LNCaP clone FGC (cell line): ENCODE measurements at places on chromosomes 1 and 21.

- no peak for DNase-seq
These were observed 648.3 kb downstream of the KIF26B start for GRCh38 chr1:245802941-245803665.

GRCh38 chr1:208235982-208236761, 8.0 kb downstream of the PLXNA2 start:
- DNase-seq: no peak

GRCh38 chr1:26721669-26722355, 26.0 kb downstream of the ARID1A start:
- DNase-seq: no peak

DNA sequence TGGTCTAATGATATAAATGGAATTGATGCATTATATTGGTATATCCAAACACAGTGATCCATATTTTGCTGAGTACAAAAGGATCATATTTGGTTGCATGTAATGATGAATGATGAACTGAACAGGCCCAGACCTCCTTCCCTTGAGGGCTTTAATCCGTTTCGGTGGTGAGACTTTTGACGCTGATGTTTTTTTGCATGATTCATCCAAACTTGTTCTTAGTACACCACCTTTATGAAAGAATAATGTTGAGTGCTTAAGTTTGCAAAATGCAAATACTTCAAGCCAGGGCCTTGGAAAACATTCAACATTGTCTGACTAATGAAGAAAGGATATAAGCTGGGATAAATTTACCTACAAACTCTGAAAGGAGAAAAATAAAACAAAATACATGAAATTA, 19.2 kb downstream of the HOOK1 start:
- no peak for DNase-seq

- DNase-seq: no peak
These were observed 28.4 kb upstream of the TMEM52 start for GRCh38 chr1:1947493-1947892.

- no peak for DNase-seq
These were observed 1600.6 kb downstream of the PLA2G4A start for GRCh38 chr1:188429386-188429785.

GRCh38 chr1:182279724-182280503, 111.7 kb downstream of the GLUL start:
- DNase-seq: no peak

DNA sequence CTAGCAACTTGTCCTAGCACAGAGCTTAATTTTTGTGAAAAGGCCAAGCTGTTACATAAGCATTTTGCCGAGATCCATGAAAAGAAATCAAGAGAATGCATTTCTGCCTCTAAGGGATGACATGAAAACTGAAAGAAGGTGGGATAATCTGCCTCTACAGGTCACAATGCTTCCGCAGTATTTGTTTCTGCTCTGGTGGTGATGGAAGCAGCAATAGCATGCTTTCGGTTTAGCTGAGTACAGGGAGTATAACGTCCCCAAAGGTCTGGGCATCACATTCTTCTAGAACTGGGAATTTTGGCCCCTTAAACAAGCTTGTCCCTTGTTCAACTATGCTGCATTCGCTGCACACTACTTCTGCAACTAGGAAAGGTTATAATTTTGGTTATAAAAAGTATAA, 14.4 kb upstream of the MAGI3 start:
- DNase-seq: no peak

- no peak for DNase-seq
These were observed 28.2 kb upstream of the ANKRD13C start for GRCh38 chr1:70382682-70383081.

DNA sequence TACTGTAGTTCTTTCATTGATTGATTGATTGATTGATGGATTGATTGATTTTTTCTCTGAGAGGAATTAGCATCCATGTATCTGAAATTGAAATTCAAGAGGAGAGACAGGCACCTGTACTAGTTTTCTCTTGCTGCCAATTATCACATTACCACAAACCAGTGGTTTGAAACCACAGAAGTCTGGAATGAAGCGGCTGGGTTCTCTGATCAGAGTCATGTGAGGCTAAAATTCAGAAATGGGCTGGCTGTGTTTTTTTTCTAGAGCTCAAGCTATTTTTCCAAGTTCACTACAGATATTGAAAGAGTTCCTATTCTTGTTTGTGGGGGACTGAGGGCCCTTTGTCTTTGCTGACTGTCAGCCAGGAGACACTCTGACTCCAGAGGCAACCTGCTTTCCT, 10.0 kb downstream of the NBPF3 start:
- no peak for DNase-seq

DNA sequence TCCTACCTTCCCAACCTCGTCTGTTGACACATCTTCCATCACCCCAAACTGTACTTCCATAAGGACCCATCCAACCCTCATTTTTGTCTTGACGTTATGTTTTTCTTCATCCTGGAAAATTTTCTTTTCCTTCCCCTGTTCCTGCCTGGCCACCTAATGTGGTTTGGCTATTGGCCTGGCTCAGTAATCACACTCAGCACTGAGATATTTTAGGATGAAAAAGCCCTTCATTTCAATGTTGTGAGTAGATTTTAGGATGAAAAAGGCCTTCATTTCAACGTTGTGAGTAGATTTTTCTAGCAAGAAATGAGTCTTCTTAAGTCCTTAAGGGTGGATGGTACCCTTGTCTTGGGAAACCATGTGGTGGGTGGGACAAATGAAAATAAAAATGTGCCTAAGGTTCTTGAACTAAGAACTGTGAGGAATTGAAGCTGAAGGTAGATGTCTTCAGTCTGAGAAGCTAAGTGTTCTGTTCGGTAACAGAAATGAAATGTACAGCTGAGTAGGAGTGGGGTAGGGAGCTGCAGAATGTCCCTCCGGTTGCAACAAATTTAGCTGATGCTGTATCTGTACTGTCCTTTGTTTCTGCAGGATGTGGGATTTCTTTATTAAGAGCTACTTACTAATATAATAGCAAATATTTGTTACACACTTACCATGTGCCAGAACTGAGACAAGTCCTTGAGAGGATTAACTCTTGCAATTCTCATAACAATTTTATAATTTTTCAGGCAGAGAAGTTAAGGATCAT, 36.1 kb downstream of the DNTTIP2 start:
- DNase-seq: no peak

- DNase-seq: no peak
These were observed 2.9 kb downstream of the DNASE2B start for GRCh38 chr1:84401156-84401555.

GRCh38 chr1:179583771-179584320, 7.8 kb upstream of the TDRD5 start:
- DNase-seq: no peak

DNA sequence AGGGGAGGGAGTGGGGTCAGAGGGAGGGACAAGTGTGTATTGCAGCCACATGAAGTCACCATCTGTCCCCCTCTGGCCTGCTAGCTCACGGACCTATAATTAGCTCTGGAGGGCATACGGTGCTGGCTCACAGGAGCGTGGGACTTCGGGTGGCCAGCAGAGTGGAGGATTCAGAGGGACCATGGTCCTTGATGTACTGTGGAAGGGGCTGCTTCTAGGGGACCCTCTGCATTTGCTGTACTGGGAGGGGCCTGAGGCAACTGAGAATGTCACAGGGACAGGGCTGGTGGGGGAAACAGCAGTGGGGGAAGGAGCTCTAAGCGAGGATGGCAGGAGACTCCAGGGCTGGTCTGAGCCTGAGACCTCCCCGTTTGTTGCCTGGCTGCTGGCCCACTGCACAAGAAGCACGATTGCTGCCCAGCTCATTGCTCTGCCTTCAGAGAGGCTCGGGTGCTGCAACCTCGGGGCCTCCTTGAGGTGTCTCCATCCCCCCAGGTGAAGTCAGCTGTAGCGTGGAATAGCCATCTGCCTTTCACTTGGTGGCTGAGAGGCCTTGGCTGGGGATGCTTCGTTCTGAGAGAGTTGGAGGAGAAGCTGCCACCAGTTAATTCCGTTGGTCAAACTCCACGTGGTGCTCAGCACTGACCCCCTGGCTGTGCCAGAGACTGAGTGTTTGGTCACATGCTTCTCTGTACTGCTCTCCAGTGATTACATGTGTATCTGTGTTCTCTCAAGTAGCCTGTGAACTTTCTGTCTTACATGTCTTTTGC, 2.7 kb downstream of the PPFIA4 start:
- DNase-seq: no peak

DNA sequence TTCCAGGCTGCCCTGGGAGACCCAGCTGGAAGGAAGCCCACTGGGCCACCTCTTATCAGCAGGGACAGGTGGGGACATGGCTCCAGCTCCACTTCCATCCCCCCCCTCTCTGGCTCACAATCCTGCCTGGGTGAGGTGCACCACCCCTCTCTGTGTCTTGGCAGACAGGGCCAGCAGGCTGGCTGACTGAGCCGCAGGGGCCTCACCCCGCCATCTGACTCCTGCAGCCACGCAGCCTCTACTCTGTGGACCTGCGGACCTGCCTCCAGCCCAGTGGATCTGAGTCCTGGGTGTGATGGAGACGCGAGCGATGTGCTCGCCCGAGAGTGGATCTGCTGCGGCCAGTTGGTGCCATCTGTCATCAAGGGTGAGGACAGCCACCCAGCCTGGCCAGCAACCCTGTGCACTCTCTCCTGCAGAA, 30.1 kb downstream of the RCC2 start:
- no peak for DNase-seq

GRCh38 chr1:42679364-42679983, 2.7 kb upstream of the YBX1 start:
- DNase-seq: no peak

- peak; percentile 76 for DNase-seq
These were observed 95.1 kb downstream of the RHOU start for GRCh38 chr1:228830185-228830953.

DNA sequence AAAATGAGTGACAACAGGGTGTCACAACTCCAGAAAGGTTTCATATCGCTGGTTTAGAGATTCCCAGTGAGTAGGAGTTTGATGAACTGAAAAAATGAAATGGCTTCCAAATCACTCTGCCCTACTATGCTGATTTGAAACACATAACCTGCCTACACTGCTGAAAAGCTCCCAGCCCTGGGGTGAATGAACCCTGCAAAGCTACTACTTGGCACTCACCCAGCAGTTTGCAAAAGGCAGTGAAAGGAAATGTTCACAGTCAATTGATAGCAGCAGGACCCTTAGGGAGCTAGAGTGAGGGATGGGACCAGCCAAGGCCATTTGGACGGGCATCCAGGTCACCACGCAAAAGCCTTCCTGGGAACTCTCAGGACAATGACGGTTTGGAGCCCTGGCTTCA, 44.4 kb upstream of the SRP9 start:
- no peak for DNase-seq

DNA sequence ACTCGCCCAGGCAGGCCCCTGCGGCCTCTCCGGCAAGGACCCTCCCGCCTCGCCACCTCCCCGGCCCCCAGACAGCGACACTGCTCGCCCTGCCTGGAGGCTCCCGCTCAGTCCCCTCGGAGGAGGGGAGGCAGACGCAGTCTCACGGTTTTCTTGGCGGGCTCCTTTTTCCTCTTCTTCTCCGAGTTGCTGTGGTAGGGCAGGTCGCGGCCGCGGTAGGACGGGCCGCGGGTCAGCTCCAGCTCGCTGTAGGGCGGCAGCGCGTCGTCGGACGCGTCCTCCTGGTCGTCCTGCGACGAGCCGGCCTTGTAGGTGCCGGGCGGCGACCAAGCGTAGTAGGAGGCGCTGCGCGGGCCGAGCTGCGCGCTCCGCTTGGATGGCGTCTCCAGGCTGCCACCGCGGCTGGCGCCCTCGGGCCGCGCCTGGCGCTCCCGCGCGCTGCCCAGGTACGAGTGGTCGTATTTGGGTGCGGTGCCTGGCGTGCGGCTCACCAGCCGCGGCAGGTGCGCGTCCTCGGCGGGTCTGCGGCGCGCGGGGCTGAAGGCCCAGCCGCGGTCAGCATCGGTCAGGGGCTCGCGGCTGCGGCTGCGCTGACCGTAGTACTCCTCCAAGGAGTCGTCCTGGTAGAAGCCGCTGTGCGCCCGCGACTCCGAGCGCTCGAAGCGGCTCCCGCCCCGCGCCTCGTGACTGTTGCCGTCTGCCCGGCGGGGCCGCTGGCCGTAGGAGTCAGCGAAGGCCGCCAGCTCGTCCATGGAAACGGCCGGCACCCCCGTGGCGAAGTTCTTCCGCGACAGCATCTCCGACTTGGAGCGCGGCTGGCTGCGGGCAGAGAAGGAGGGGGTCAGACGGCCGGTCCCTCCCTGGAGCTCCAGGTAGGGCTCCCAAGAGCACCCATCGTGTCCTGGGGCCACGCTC, 44.8 kb upstream of the TADA1 start:
- no peak for DNase-seq

GRCh38 chr1:74395571-74395970, 116.8 kb downstream of the LRRC53 start:
- DNase-seq: no peak

- no peak for DNase-seq
These were observed 2.2 kb downstream of the KISS1 start for GRCh38 chr1:204194080-204194479.

DNA sequence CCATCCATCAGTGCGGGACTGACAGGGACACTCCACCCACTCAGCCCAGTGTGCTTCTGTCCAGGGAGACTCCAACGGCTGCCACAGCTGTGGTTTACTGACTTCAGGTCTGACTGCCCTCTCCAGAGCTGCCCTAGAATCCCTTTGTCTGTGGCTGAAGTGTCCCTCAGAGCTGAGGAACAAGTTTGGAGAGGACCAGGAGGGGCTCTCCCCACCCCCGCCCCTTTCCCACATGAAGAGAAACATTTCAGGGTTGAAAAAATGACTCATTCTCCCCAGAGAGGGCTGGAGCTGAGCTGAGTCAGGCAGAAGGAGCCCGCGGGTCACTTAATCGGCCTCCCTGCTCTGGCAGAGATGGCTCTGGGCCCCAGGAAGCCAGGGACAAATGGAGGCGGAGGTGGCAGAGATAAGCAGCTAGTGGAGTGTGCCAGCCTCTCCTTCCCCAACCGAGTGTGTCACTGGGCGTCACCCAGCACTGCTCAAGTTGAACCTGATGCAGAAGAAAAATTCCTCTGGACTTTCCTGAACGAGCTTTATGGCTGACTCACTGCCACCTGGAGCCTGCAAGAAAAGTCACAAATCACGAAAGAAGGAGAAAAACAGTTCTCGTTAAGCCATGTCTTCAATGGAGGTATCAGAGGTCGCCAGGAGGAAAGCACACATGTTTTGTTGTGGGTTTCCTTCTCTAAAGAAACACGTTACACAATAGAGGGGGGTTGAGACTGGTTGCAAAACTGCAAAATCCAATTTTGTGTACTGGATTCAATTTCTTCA, 34.3 kb upstream of the ECE1 start:
- no peak for DNase-seq

GRCh38 chr21:35469498-35469897, 420.4 kb upstream of the RUNX1 start:
- no peak for DNase-seq

DNA sequence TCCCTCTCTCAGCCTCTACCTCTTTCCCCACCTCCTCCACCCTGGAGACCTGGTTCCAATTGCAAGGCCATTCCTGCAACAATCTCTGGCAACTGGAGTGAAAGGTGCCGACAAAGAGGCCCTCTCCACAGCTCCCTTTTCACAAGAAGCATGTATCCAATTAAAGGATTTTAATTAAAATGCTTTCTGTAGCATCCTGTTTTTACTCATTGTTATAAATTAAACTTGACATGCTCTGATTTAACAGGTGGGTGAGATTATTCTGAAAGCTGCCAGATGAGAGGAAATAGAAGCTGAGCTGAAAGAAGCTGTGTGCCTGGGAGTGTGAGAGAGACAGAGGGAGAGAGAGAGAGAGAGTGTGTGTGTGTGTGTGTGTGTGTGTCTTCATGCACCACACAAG, 160.5 kb downstream of the TBX15 start:
- no peak for DNase-seq

GRCh38 chr1:234916840-234917239, 211.8 kb downstream of the TOMM20 start:
- no peak for DNase-seq

- DNase-seq: no peak
These were observed 48.6 kb downstream of the SLC25A24 start for GRCh38 chr1:108151548-108151947.
